ENCODE measurements at places on chromosomes 13 and 19. TPM values are rescaled to one million over a fixed set of nuclear protein-coding genes. Genes with fewer than 3 reads are reported as not detected.

Gene SYNGR4
- total RNA-seq, result 0.41 TPM

Gene KLK5
- total RNA-seq, result not detected

Gene PGLYRP1
- total RNA-seq, result not detected

Gene KLK4
- not detected for total RNA-seq

Gene PPM1N
- total RNA-seq, result 7.4 TPM

All from activated naive CD4-positive, alpha-beta T cell treated with anti-CD3 and anti-CD28 coated beads, Interleukin-2, amount 50 U/mL, for 72 hours (primary cell).